Activated CD8-positive, alpha-beta memory T cell treated with anti-CD3 and anti-CD28 coated beads for 4 hours (primary cell): ENCODE measurements at places on chromosomes 6 and 20.

DNA sequence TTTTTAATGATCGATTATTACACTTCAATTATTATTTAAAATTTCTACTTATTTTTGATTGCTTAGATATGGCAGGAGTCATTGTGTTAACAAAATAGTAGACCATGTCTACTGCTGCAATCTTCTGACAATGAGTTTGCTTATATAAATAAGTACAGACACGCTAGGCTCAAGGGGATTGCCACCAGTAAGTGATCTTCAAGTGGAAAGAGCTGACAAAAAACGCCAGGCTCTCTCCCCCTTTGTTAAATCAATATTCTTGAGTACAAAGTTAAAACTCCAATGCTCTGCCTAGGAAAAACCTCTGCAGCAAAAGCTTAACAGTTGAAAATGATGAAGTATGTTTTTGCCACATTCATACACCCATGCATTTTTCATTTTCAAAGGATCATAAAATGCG lies 738.1 kb downstream of the HDGFL1 start:
- no peak for DNase-seq

DNA sequence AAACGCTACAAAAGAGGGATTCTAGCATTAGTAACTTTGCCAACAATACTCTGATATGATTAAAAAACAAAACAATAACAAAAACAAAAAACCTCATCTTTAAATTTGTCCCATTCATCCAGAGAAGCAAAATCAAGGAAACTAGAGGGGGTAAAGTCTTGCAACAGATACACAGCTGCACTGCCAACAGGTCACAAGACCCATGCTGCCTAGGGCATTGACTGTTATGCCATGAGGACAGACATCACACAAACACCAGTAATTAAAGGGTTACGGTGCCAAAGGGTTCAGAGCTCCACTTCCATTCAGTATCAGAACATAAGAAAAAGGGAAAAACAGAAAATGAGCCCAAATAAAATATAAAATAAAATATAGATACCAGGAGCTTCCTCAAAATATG lies 1.6 kb downstream of the TBC1D20 start:
- DNase-seq = no peak

DNA sequence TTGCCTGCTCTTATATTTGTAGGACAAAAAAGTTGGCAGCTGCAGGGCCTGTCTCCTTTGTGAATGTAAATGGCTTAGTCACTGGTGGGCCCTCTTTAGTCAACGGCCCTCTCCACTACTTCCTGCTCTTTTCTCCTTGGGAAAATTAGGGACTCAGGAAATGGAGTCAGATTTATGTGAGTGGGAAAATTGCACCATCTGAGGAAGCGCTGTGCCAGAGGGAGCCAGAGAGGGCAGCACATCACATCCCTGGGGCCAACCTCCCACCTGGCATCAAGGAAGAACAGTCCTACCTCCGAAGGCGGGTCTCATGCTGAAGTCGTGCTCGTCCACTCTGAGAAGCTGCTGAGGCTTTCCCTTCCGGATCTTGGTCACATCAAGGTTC lies 15.6 kb downstream of the GABRR2 start:
- DNase-seq = no peak

DNA sequence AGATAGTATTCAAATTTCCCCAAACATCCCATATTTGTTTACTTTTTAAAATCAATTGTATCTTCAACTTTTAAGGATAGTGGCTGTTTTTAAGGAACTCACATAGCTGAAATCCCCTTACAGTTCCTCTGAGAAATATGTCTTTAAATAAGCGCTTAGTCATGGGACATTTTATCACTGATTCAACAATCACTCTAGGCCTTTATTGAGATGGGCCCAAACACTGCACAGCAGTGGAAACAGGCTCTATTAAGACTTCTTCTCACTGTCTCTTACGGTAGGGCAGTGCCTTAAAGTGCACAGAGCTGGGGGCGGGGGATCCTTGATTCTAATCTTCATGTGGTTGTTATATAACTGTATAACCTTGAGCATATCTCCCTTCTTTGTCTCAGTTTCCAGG lies 59.8 kb upstream of the RREB1 start:
- no peak for DNase-seq

DNA sequence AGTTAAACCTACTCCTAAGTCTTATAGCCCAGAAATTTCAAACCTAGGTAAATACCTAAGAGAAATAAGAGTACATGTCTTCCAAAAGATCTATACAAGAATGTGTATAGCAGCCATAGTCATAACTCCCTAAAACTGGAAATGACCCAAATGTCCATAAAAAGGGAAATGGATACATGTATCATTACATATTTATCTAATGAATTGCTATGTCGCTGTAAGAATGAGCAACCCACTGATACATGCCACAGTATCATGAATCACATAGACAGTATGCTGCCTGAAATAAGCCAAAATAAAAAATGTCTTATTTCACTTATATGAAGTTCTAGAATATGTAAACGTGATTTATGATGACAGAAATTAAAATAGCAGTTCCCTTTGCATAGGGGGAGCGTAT lies 679.5 kb downstream of the MAFB start:
- DNase-seq = no peak

GRCh38 chr6:14074476-14075094 lies 43.0 kb upstream of the CD83 start:
- no peak for DNase-seq

- no peak for DNase-seq
These were observed 64.0 kb downstream of the MAP3K5 start for GRCh38 chr6:136728033-136728939.

DNA sequence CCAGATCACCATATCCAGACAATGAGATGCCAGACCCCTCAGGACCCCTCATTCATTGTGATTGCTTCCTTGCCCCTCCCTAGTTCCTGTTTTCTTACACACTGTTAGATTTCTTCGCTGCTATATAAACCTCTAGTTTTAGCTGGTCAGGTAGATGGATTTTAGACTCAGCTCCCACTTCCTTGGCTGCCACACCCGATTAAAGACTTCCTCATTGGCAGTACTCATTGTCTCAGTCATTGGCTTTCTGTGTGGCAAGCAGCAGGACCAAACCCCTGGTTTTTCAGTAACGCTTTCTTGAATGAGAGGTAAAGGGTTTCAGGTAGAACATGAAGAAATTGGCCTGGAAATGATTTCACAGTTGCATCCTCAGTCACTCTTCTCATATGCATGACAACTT lies 47.9 kb downstream of the QRSL1 start:
- no peak for DNase-seq

DNA sequence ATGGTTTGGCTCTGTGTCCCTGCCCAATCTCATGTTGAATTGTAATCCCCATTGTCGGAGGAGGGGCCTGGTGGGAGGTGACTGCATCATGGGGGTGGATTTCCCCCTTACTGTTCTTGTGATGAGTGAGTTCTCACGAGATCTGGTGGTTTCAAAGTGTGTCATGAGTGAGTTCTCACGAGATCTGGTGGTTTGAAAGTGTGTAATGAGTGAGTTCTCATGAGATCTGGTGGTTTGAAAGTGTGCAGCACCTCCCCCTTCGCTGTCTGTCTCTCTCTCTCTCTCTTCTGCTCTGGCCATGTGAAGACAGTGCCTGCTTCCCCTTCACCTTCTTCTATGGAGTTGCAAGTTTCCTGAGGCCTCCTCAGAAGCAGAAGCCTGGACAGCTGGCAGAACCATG lies 87.6 kb downstream of the MYLK4 start:
- DNase-seq = no peak
